NCI-H82 (cell line): ENCODE measurements at places on chromosomes 13 and 19.

- no peak for DNase-seq
These were observed 397.2 kb downstream of the SLITRK1 start for GRCh38 chr13:83485101-83485500.

GRCh38 chr19:12766051-12766521, 9.3 kb downstream of the HOOK2 start:
- DNase-seq: no peak

- peak; percentile 33 for DNase-seq
These were observed 1.4 kb downstream of the UHRF1 start for GRCh38 chr19:4910594-4911281.

- DNase-seq: no peak
These were observed 46.0 kb downstream of the C13orf46 start for GRCh38 chr13:113927661-113928581.

- DNase-seq: peak; percentile 20
These were observed 33.6 kb downstream of the GJA3 start for GRCh38 chr13:20127262-20127561.

GRCh38 chr13:76225815-76226489, 589.8 kb downstream of the LMO7 start:
- no peak for DNase-seq

GRCh38 chr19:45767881-45768654, 984 bp downstream of the SIX5 start:
- DNase-seq: peak; percentile 72

- no peak for DNase-seq
These were observed 9.0 kb downstream of the DHRS12 start for GRCh38 chr13:51794964-51795363.

DNA sequence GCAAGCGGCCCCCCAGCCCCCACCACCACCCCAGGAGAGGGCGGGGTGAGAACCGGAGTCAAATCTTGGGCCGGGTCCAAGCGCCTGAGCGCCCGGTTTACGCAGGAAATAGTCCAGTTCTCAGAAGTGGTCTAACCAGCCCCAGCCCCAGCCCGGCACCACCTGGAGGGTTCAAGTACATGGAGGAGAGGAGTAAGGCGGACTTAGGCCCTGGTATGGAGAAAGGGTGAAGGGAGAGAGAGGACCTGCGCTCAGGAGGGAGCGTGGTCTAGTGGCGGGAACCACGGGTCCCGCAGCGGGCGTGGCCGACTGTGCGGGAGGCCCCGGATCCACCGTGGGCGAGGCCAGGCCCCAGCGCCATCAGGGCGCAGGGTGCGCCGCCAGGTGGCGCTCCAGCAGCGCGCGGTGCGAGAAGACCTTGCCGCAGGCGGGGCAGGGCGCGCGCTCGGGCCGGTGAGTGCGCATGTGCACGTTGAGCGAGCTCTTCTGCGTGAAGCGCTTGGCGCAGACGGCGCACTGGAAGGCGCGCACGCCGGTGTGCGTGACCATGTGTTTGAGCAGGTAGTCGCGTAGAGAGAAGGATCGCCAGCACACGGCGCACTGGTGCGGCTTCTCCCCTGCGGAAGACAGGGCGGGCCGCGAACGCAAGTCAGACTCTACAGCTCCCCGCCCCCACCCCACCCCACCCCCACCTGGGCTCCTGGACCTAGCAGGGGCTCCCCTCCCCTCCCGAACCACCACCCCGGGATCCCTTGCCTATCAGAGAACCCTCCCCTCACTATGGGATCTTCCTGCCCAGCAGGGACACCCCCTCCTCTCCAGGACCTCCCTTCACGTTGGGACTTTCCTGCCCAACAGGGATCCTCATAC, 2.1 kb upstream of the SLC27A5 start:
- DNase-seq: no peak

DNA sequence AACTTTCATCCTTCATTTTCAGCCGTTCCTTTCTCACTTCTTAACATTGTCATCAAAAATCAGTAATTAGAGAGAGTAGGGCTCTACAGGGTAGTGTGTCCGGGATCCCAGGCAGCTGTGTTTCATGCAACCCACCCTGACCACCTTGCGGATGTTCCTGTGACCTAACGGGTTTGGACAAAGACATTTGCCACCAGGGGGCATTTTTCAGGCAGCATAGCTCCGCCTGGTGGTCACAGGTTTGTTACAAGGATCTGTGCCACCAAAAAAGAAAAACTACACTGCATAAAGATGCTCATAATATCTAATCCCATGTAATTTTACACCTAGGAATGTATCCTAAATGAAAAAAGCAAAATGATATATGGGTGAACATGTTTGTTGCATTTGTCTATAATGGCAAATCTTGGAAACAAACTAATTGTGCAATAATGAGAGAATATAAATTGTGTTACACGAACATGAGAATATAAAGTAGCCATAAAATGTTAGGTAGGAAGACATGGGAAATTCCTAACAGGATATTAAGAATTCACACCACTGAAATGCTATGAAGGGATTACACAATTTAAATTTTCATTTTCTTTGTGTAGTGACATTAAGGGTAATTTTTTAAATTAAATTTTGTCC, 123.0 kb downstream of the SLC7A1 start:
- DNase-seq: peak; percentile 88

DNA sequence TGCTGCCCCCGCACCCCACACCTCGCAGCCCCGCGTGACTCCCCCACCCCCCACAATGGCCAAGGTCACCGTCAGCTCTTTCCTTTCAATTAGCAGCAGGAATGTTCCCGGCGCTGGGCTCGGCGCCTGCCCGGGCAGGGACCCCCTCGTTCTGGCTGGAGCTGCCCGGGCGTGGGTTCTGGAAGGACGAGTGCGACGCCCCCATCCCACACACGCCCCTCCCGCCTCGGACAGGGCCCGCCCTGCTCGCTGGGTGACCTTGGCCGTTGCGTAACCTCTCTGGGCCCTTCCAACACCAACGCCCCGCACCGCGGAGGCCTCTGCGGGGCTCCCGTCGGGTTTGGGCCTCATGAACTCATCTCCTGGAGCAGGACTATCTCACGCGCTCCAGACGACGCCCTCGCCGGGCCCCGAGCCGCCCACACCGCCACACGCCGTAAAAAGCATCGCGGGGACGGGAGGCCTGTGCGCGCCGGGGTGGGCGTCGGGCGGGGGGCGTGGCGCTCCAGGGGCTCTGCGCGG, 10.3 kb downstream of the PALM start:
- DNase-seq: no peak

DNA sequence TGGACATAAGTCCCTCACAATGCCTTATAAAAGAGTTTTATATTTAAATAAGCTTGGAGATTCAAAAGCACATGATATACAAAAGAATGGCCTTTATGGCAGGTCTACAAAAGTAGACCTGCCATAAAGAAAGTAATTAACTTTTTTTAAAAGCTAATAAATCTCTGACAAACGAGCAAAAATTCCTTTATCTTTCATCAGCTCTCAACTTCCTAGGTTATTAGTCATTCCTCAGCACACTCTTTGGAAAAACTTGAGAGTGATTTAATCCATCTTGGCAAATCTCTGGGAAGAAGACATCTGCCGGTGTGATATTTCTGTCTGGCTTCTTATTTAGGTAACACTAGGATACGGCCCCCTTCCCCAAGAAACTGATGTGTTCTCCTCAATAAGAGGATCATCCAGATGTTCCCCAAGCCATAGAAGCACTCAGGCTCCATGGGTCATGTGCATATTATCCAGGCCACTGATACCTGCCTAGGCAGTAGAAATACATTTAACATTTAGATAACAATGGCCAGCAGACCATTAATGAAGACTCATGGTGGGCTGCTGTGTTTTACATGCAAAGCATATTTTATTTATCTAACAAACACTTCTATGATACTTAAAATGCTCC, 372.7 kb downstream of the LIG4 start:
- peak; percentile 92 for DNase-seq

DNA sequence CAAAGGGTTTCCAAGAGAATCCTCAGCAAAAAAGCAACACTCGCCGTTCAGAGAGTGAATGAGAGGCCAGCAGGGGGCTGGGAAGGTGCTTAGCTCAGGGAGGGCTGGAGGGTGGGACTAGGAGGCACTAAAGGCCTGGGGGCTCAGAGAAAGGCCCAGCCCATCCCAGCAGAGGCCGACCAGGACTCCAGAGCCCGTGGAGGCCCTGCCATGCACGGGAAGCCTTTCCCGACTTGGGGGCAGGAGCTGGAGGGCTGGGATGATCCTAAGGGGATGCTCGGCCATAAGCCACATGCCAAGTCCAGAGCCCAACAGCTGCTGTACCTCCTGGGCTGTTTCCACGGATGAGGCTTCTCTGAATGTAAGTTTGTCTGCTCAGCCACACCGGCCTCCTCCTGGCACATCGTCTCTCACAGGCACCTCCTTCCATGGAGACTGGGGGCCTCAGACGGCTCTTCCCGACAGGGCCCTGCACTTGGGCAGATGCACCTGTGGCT, 19.5 kb downstream of the RASA3 start:
- no peak for DNase-seq

- DNase-seq: no peak
These were observed 16.7 kb downstream of the FAM216B start for GRCh38 chr13:42798118-42798517.

- no peak for DNase-seq
These were observed 13.9 kb upstream of the LGALS16 start for GRCh38 chr19:39641773-39642172.

GRCh38 chr13:79403113-79403512, 2.9 kb downstream of the RBM26 start:
- no peak for DNase-seq

- peak; percentile 38 for DNase-seq
These were observed 591 bp downstream of the ZNF823 start for GRCh38 chr19:11737964-11738745.

DNA sequence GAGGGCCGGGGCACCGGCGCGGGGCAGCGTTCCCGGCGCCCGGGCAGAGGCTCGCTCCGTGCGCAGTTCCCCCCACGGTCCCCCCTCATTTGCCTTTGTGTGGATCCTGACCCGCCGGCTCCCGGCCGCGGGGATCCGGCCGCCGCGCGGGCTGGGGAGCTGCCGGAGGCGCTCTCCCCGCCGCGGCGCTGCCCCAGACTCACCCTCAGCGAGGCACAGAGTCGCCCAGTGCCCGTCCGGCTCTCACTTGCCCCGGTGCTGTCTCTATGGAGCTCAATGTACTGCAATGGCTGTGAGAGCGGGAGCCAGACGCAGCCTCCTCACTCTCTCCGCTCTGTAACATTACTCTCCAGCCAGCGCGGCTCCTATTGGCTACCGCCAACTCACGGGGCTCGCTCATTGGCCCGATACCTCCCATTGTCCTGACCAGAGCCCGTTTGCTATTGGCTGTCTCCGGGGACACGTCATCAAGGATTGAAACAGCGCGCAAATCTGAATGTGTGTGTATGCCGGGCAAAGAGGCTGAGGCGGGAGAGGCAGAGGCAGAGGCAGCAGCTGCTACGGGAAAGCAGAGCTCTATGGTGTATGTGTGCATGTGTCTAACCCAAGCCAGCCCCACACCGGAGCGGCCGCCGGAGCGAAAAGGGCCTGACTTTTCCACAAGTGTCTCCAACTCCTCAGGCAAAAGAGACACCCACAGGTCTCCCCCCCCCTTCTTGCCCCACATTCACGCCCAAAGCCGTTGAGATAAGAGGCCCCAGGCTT, at the start of gene HMGB1:
TSS of gene HMGB1 (minus strand) at position 344 of the 765 bp plus-strand sequence. CDS start 2,256 bp downstream, outside the sequence.
- DNase-seq: peak; percentile 100

GRCh38 chr13:114071410-114071809, 61.0 kb downstream of the RASA3 start:
- DNase-seq: no peak

DNA sequence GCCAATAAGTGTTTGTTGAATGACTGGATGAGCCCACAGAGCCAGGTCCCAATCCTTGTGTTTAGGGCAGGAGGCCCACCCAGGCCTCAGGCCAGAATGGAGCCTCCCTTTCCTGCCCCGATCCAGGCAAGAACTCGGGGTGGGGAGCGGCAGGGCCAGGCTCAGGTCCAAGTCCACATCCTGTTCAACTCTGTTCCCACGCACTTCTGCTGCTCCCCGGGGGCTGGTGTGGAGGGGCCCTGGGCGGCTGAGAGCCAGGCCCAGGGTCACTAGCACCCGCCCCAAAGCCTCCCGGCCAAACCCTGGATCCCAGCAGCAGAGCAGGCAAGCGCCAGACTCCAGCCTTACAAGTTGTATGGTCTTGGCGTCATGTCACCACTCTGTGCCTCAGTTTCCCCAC, 8.0 kb downstream of the ANGPTL8 start:
- DNase-seq: no peak

- no peak for DNase-seq
These were observed 6.4 kb downstream of the PGLS start for GRCh38 chr19:17517898-17518297.

DNA sequence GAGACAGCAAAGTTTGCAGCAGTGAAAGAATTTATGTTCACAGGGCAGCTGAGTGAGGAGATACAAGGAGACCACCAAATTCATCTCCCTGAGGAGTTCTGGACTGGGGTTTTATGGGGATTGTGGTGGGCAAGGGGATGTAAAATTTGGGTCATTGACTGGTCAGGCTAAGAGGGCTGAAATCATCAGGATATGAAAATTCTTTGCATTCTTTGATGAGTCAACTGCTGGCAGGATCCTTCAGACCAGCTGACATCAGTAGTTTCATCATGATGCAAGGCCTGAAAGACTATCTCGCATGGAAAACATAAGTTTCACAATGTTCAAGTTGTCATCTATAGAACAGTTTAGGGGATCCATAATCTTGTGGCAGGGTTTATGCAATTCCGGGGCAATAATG, 869.5 kb upstream of the PCDH9 start:
- no peak for DNase-seq

- DNase-seq: no peak
These were observed 815.9 kb downstream of the PCDH9 start for GRCh38 chr13:66414066-66414800.

- DNase-seq: no peak
These were observed 32.0 kb downstream of the LTBP4 start for GRCh38 chr19:40633207-40633606.

GRCh38 chr13:34967851-34968562, 25.9 kb downstream of the NBEA start:
- no peak for DNase-seq

DNA sequence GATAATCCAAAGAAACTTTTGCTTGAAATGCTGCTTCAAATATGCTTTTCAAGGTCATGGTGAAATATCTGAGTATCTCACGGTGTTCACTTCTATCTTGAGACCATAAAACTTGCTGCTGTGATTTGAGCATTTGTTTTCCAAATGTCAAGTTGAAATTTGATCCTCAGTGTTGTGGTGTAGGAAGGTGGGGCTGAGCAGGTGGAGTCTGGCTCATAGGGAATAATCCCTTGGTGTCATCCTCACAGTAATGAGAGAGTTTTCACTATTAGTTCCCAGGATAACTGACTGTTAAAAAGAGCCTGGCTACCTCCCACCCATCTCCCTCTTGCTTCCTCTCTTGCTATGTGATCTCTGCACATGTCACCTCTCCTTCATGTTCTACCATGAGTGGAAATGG, 858.0 kb upstream of the SLITRK5 start:
- peak; percentile 79 for DNase-seq

DNA sequence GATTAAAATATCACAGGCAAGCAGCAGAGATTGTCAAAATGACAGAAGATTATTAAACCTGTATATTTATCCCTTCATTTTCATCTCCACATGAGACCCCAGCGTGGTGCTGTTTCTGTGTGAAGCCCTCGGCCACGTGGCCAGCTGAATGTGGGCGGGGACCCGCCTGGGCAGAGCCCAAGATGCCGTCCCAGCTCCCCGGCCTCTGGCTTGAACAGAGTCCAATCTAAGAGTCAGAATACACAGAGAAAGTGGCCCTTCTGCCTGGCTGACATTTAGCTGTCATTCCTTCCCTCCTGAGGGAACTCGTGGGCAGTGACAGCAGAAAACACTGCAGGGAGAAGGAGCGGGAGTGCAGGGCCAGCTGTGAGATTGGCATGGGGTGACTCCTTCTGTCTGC, 34.9 kb upstream of the UQCRFS1 start:
- DNase-seq: no peak
